ENCODE measurements at places on chromosomes 1 and 21. TPM values are rescaled to one million over a fixed set of nuclear protein-coding genes. Genes with fewer than 3 reads are reported as not detected.

The CRP gene
- 0.90 TPM for total RNA-seq

The CACYBP gene
- total RNA-seq: 137 TPM

The LRRC53 gene
- total RNA-seq: not detected

The PIGR gene
- total RNA-seq: 1.4 TPM

The ATF6 gene
- 16.4 TPM for total RNA-seq

The CNR2 gene
- not detected for total RNA-seq

GRCh38 chr1:14952626-14953314, 200.8 kb upstream of the TMEM51 start:
- DNase-seq: no peak

DNA sequence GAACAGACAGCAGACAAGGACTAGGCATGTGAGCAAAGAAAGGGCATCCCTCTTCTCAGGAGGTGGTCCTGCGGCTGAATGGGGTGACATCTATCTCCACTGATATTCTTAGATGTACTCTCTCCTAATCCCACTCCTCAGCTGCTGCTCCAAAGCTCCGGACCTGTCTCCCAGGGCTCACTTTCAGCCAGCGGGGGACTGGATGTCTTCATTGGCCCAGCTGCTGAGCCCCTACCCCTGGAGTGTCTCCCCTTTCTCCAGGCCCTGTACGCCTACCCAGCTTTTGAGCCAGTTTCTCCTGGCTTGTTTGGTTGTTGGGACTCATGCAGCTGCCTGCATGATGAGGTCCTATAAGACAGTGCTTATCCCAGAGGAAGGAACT, 28.8 kb upstream of the CSF1 start:
- DNase-seq: no peak

- DNase-seq: no peak
Measured at GRCh38 chr1:167344112-167344511, 123.4 kb downstream of the POU2F1 start.

DNA sequence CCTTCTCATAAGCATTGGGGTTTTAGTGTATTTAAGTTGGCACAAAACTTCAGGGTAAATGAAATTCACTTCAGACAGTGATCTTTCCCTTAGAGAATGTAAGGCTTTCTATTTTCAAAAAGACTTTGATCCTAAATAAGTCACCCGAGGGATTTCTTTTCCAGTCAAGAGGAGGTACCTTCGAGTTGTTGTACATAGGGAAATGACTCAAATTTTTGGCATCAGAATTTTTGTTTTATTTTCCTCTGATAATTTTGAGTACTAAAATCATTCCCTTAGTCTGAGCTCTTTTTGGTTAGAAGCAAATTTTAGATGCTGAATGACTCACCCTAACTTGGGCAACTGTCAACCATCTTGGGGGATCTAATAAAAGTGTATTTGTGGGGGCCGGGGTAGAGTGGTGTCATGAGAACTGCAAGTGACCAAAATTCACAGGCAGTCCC, 193.9 kb downstream of the DHRS3 start:
- no peak for DNase-seq

DNA sequence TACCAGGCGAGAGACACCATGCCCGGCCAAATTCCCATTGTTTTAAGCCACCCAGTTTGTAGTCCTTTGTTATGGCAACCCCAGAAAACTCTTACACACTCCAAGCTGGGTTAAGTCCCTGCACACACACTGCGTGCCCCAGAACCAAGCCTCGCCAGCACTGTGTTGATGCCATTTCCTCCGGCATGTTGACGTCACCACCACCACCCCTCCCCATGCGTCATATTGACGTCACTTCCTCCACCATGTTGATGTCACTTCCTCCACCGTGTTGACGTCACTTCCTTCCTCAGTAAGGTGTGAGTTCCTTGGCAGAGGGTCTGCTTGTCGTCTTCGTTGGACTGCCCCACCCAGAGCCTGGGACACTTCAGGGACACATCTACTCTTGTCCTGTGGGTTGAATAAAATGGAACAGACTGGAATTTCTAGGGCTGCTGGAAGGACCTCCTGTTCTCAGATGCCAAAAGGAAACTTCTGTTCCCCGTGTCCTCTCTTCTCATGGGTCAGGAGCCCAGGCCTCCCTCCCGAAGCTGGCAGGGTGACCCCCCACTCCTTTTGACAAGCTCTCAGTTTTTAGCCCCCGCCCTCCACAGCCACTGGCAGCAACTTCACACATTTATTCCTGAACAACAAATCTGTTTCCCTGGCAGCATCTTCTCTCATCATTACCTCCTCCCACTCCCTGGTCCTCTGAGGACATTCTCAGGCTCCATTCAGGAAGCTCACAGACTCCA, 643.3 kb downstream of the NPHP4 start:
- DNase-seq: no peak

Measured in Panc1 (cell line).